ENCODE measurements at places on chromosomes 2 and 18.

DNA sequence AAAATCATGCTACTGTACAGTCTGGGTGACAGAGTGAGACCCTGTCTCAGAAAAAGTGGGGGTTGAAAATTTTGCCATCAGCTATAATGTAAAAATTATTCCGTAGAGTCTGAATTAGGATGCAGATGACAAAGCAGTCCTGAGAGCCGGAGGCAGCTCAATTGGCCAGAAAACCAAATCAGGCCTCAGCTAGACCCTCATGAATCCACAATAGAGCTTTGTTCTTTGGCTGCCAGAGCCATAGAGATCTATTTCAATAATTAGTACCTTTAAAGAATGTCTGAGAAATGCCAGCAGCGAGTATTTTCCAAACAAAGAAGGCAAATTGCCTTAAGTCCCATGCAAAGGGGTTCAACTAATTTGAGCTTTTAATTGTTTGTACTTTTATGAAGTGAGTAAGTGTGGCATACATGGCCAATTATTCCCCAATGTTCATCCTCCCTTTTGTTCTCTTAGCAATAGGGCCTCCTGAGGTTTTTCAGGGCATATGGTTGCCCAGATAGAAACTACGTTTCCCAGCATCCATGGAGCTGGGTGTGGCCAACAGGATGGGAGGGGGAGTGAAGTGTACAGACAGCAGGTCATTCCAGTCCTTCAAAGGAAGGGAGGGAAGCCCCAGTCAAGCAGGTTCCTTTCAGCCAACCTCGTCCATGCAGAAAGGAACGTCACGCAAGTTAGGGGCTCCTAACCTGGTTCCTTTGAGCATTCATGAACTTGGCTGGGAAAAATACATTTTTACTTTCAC, 211.3 kb upstream of the APCDD1 start:
- no peak for DNase-seq

DNA sequence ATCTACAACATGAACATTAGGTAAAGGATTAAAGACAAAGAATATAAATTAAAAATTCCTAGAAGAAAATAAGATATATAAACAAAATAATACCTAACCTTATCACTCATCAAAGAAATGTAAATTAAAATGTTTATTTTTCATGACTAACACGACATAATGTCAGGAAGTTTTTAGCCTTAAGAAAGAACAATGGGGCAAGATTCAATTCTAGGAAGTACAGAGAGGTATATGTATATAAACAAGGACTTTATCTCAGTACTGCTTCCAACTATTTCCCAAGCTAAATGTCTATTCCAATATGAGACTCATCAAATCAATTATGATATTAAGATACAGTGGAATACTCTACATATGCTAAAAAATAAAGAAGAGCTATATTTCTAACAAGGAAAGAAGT, 44.1 kb downstream of the TTC21B start:
- DNase-seq, result no peak

- no peak for DNase-seq
Observed at GRCh38 chr2:63514781-63515180, 73.5 kb downstream of the WDPCP start.

DNA sequence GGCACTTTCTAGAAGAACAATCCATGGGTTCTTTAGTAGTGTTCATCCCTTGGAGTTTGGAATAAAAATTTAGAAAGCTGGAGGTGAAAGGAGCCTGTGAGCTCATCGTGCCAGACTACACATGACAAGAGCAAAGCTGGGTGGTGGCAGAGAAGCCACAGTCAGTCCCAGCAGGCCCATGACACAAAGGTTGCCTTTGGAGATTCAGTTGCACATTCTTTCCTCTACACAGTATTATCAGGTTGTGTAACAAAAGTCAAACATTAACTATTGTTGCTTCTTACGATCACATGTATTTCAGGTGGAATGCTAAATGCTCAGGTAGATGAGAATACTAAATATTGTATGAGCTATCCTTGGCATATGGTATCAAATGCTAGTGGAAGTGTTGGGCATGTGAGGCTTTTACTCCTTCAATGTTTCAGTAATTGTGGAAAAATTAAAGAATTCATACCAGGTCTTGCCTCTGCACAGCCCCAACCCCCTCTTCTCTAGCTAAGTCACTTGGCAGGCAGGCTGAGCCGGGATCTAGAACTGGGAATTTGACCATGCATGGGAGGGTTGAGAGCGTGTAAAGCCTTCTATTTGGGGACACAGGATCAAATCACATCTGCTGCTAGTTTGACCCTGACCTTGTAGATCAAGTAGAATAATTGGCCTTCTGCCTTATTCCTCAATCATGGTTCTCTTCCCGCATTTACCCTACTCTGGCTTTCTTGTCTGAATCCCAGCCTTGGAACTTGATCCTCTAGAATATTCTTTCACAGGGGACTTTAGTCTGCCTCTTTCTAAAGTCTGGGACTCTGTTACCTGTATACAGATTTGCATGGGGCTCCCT, 230.9 kb downstream of the GCA start:
- no peak for DNase-seq

GRCh38 chr2:235052514-235053354, 100.9 kb downstream of the SH3BP4 start:
- no peak for DNase-seq

- no peak for DNase-seq
Observed at GRCh38 chr2:54767921-54768320, 44.5 kb downstream of the EML6 start.

DNA sequence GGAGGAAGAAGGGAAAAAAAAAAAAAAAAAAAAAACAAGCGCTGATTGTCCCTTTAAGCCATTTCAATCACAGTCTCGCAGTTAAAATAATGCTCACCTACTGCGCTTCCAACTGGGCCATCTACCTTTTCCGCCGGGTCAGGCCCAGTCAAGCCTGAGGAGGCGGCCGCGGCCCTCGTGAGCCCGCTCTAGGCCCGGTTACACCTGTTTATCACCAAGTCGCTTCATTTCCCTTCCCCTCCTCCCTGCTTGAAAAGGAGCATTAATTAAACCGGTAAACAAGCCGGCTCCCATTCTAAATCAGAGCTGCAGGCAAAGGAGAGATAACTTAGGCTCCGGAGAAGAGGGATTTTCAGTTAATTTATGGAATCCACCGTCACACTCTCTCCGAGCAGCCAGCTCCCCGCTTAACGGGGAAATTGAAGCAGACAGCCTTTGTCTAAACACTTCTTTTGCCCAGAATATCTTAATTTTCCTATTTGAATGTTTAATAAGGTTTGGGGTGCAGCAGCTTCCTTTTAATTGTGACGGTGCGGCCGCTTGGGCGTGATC, 140.1 kb upstream of the SIX3 start:
- DNase-seq, result no peak

- DNase-seq, result no peak
Observed at GRCh38 chr2:26816893-26817292, 31.0 kb downstream of the CENPA start.

- no peak for DNase-seq
Observed at GRCh38 chr2:37344453-37345361, at the start of gene QPCT. TSS of gene QPCT (plus strand) at chr2:37344630. CDS start at chr2:37344732, 102 bp downstream.

- DNase-seq, result no peak
Observed at GRCh38 chr2:214232271-214232670, 178.6 kb upstream of the VWC2L start.

GRCh38 chr2:239329284-239329971, 71.4 kb downstream of the HDAC4 start:
- DNase-seq, result no peak

GRCh38 chr2:16785149-16785548, 119.5 kb upstream of the CYRIA start:
- no peak for DNase-seq

Measured in NCI-H187 treated with DMSO at 0.1 percent for 48 hours (cell line).